ENCODE measurements at places on chromosomes 4 and X.
A peak's percentile ranks its signal among the peaks of the same experiment; 100 is the strongest.

DNA sequence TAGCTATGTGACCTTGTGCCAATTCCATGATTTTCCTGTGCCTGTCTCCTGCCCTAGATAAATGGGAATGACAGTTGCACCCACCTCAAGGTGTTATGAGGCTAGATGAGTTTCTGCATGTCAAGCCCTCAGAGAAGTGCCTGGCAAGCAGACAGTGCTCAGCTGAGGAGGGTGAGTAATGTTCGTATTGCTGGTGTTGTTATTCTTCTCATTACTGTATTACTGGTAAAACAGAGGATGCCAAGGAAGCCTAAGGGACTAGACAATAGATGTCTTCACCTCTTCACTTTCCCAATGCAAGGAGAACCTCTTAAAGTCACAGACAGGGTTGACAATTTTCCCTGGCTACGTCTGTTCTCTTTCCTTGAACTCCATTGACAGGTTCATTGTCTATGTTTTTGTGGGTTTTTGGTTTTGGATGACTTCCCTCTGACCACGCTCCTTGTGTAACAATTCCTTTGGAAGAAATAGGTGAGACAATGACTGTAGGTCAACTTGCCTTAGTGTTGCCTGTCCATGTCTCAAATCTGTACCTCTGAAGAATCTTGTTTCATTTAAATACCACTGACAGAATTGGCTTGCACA is 19.2 kb downstream of the ETDC start:
- DNase-seq = no peak

DNA sequence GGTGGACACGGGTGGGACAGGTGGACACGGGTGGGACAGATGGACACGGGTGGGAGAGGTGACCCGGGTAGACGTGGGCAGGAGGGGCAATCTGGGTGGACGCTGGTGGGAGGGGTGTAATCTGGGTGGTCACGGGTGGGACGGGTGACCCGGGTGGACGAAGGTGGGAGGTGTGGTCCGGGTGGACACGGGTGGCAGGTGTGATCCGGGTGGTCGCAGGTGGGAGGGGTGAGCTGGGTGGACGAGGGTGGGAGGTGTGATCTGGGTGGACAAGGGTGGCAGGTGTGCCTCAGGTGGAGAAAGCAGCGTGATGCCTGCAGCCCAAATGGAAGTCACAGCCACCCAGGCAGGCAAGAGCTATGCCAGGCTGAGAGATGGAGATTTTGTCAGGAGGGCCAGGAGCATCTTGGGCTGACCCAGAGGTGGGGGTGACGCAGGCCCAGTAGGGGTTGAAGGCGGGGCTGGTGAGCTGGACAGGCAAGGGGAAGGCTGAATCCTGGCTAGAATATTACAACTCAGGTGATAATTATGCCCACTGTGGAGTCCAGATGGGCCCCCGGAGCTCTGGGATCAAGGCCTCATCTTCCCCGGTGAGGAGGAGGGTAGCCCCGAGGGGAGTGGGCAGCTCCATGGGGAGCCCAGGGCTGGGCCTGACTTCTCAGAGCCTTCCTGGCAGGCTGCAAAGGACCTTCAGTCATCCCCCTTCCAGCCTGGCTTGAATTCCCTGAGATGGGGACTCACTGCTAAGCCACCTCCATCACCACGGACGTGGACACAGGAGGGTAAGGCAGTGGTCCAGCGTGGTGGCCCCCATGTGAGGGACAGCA is 100.0 kb downstream of the ADRA2C start:
- DNase-seq = no peak

- DNase-seq = no peak
Measured at GRCh38 chrX:34790026-34790425, 132.9 kb upstream of the TMEM47 start.

- no peak for DNase-seq
Measured at GRCh38 chr4:5373327-5373726, 322.0 kb downstream of the STK32B start.

DNA sequence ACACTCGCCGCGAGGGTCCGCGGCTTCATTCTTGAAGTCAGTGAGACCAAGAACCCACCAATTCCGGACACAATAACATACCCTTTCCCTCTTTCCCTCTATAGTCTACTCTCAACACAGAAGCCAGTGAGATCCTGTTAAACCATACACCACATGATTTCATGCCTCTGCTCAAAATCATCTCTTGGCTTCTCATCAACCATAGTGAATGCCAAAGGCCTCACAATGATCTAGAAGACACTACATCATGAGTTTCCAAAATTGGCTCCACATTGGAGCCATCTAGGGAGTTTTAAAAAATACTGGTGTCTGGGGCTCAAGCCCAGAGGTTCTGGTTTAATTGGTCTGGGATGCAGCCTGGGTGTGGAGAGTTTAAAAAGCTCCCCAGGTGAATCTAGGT is 124.5 kb downstream of the EFNB1 start:
- no peak for DNase-seq

DNA sequence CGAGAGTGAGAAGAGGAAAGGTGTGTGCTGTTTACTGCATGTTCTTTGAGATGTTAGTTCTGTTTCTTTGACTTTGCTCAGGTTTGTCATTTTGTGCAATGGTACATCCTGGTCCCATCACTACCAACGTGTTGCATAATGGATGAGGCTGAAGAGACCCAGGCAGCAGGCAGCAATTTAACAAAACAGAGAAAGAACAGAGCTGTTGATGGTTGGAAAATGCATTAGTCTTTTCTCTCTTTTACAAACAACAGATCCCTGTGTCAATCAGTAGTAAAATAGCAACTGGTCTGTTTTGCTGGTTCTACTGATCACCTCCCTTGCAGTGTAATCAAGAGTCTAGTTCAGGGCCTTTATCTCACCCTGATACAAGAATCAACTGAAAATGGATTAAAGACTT is 64.8 kb upstream of the LIMCH1 start:
- DNase-seq = no peak

DNA sequence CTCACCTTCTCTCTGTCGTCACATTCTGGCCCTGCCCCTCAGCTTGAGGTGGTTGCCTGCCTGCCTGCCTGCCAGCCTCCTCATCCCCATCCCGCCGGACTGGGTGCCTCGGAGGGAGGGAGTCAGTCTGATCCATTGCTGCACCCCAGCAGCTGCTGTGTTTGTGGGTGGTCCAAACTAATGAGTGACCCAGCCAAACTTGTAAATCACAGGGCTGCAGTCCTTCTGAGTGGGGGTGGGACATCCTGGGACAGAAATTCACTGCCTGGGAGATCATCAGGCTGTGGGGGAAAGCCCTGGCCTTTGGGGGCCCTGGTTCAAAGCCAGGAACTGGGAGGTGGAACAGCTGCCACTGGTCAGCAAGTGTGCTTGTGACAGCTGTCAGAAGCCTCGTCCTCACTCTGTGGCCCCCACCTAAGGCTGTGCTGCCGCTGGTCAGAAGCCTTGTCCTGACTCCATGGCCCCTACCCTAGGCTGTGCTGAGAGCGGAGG is 5.6 kb downstream of the GPR78 start:
- no peak for DNase-seq

GRCh38 chr4:113328514-113328913 is 279.1 kb downstream of the ANK2 start:
- no peak for DNase-seq

- no peak for DNase-seq
Measured at GRCh38 chr4:94368459-94368858, 25.8 kb upstream of the HPGDS start.

GRCh38 chrX:131565909-131566308 is 22.0 kb downstream of the OR13H1 start:
- DNase-seq = no peak

DNA sequence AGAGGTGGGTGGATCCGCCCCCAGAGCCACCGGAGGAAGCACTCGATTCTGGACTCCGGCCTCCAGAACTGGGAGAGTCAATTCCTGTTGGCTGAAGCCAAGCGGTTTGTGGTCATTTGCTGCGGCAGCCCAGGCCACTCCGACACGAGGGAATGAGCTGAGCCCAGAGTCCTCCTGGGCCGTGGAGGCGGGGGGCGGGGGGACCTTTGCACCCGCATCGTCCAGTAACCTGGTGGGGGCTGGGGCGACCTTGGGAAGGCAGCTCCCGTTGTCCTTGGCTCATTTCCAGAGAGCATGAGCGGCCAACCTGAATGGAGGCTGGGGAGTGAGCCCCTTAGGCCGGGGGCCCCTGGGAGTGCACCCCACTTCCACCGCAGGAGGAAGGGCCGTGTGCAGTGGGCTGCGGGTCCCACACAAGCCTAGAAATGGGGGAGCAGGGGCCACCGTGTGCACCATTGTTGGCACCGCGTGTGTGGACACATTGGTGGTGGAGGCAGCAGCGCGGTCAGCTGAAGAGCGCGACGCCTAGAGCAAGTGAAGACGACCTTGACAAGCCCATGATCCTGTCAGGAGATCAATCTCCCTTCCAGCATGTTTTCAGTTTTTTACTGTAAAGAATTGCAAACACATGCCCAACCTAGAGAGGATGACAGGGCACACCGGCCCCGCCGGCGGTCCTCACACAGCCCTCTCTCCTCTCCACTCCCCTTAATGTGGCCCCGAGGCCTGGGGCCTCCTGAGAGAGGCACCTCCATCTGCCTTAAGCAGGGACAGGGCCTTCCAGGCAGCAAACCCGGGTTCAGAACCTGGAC is 19.9 kb upstream of the DUSP9 start:
- no peak for DNase-seq

DNA sequence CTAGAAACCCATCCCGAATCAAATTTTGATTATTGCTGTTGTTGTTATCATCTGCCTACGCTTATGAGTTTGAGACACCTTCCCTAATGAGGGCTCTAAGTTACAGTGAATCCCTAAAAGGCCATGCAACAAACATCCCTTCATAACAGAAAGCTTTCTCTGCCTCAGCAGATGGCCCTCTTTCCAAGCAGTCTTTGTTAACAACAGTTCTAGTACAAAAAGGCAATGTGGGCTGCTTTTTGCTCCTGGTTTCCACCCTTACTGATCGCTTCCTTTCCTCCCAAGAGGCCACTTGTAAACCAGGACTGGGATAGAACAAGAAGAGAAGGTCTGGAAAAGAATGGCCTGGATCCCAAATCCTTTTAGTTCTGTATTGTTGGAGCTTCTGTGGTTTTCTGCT is 24.2 kb downstream of the GPC4 start:
- no peak for DNase-seq

GRCh38 chrX:6678313-6678712 is 143.4 kb upstream of the VCX3A start:
- no peak for DNase-seq

- no peak for DNase-seq
Measured at GRCh38 chrX:97797076-97797475, 913.4 kb downstream of the RPA4 start.

DNA sequence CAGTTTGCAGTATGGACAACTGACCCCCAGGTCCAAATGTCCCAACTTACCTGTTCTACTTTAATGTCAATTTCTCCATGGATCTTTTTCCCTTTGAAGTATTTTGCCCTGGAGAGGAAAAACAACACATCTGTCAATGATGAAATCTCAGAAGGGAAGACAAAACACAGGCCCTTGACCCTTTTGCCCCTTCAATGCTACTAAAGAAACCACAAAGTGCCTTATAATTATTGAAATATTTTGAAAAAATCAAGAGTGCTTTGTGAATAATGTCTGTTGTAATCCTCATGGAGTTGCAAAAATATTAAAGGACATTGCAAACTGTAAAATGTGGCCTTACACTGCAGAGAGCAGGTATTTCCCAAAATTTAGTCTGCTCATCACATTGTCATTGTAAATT is 12.6 kb downstream of the SYN1 start:
- no peak for DNase-seq

GRCh38 chr4:152973629-152974467 is 37.7 kb downstream of the FHDC1 start:
- no peak for DNase-seq

- peak; percentile 47 for DNase-seq
Measured at GRCh38 chr4:184648313-184649025, 778 bp downstream of the CASP3 start.

GRCh38 chr4:175071123-175071522 is 153.0 kb downstream of the ADAM29 start:
- no peak for DNase-seq

All from CD4-positive, alpha-beta T cell treated with Interleukin-4 for 4 hours (primary cell).